ENCODE measurements at places on chromosomes 1 and 21. TPM values are rescaled to one million over a fixed set of nuclear protein-coding genes. Genes with fewer than 3 reads are reported as not detected.

- H3K4me3 ChIP-seq, result no peak overlapping the region
- H3K36me3 ChIP-seq, result no peaks in the 10 kb centered on the region
- H3K27me3 ChIP-seq, result peaks cover 6% of the 10 kb centered on the region
- DNase-seq, result no peak
- H3K27ac ChIP-seq, result no peak overlapping the region
Measured at GRCh38 chr1:17795081-17795809, 40.1 kb downstream of the ACTL8 start.

DNA sequence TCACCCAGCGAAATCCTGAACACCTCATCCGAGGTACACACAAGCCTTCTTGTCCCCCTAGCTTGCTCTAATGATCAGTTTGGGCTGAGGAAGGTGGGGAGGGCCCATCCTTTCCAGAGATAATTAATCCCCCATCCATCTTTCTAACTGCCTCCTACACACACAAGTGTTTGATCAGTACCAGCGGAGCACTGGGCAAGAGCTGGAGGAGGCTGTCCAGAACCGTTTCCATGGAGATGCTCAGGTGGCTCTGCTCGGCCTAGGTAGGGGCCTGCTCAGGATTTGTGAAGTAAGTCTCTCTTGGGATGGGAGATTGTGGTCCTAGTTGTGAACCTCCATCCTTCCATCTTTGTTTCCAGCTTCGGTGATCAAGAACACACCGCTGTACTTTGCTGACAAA, 5.8 kb downstream of the ANXA9 start:
- no peaks in the 10 kb centered on the region for H3K27me3 ChIP-seq
- no peak overlapping the region for H3K27ac ChIP-seq
- H3K4me1 ChIP-seq, result peaks cover 3% of the 10 kb centered on the region
- H3K36me3 ChIP-seq, result no peaks in the 10 kb centered on the region
- DNase-seq, result no peak

- no peaks in the 10 kb centered on the region for H3K4me1 ChIP-seq
- no peaks in the 10 kb centered on the region for H3K36me3 ChIP-seq
- no peak for DNase-seq
- H3K4me3 ChIP-seq, result no peak overlapping the region
Measured at GRCh38 chr1:16720351-16721223, 19.7 kb upstream of the RNU1-4 start.

GRCh38 chr1:26097696-26098095, 13.9 kb upstream of the PDIK1L start:
- peaks cover 43% of the 10 kb centered on the region for H3K27me3 ChIP-seq
- H3K4me1 ChIP-seq, result peaks cover 17% of the 10 kb centered on the region
- DNase-seq, result peak; percentile 45
- H3K4me3 ChIP-seq, result no peak overlapping the region
- H3K36me3 ChIP-seq, result no peaks in the 10 kb centered on the region

DNA sequence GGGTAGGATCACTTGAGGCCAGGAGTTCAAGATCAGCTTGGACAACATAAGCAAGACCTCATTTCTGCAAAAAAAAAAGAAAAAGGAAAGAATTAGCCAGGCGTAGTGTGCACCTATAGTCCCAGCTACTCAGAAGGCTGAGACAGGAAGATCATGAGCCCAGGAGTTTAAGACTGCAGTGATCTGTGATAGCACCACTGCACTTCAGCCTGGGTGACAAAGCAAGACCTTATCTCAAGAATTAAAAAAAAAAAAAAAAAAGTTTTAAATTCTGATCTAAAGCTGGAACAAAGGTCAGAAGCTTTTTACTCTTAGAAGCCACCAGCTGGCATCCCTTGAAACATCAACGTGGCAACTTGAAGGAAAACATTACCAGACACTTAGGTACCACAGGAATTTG, 45.3 kb downstream of the HENMT1 start:
- DNase-seq, result no peak
- no peaks in the 10 kb centered on the region for H3K27me3 ChIP-seq
- peaks cover 2% of the 10 kb centered on the region for H3K4me1 ChIP-seq
- no peak overlapping the region for H3K4me3 ChIP-seq

DNA sequence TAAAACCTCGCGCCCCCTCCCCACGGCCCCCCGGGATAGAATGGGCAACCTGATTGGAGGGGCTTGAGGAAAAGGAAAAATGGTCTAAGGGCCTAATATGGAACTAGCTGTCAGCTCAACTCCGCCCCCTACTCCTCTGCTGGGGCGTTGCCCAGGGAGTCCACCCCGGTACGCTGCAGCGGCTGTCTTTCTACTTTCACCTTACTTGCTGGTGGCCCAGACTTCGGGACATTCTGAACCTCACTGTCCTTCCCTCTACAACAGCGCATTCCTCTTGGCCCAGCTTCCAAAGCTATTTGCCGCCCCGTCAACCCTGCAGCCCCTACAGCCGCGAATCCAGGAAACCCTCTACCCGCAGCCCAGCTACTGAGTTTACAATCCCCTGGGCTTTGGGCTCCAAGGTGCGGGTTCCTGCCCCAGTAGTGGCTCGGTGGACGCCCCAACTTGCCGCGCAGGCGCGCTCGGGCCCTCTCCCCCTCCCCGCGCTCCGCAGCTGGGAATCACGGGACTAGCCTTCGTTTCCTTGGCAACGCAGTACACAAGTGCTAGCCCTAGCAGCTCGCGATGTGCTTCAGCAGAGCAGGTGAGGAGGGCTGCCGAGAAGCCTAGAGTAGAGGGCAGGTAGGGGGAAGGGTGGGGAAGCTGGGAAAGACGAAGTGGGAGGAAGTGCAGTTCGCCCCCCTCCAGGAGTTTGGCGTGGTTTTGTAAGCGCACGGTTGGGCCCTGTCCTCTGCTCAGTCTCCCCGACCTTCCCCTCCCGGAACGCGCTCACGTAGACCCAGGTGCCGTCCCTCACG, 55.6 kb downstream of the CHIA start:
- H3K27ac ChIP-seq, result peak overlapping the region; percentile 55
- H3K4me1 ChIP-seq, result peaks cover 17% of the 10 kb centered on the region
- H3K27me3 ChIP-seq, result no peaks in the 10 kb centered on the region
- H3K4me3 ChIP-seq, result peak overlapping the region; percentile 88
- H3K36me3 ChIP-seq, result no peaks in the 10 kb centered on the region

GRCh38 chr1:36273024-36273423, 33.1 kb upstream of the SH3D21 start:
- DNase-seq, result no peak
- H3K4me1 ChIP-seq, result peaks cover 2% of the 10 kb centered on the region
- H3K36me3 ChIP-seq, result peaks cover 25% of the 10 kb centered on the region
- H3K27ac ChIP-seq, result no peak overlapping the region

- peaks cover 5% of the 10 kb centered on the region for H3K27me3 ChIP-seq
- H3K27ac ChIP-seq, result no peak overlapping the region
- no peak overlapping the region for H3K4me3 ChIP-seq
- no peaks in the 10 kb centered on the region for H3K36me3 ChIP-seq
Measured at GRCh38 chr1:6727535-6727934, 25.9 kb upstream of the DNAJC11 start.

DNA sequence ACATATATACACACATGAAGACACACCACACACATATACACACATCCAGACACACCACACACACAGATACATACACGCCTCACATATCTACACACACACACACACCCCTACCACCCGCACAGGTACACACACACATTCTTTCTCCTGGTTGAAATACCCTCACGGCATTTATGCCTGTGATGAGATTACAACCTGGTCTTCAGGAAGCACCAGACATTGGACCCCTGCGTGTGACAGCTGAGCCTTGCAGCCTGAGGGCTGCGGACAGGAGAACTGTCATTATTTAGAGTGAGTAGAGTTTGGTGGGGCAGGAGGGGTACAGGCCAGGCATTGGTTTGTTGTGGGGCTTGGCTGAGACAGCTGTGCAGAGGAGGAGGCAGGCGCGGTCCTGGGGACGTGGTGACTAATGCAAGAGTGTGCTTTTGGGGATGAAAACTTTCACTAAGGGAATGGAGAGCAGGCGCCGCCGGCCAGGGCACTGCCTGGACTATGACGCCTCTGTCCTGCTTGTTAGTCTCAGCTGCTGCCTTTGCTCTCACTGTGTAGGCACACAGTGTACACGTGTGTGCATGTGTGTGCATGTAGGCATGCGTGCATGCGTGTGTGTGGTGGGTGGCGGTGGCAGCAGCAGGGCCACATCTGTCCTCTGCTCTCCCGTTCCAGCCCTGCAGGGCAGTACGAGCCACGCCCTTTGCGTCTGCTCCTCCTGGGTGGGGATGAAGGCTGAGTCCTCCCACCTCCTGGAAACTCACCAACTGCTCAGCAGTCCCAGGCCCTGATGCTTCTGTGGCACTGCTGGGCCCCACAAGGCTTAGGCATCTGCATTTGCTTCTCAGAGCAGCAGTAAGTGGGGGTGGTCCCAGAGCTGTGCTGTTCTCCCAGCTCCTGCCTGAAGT, 57.6 kb downstream of the SPSB1 start:
- no peaks in the 10 kb centered on the region for H3K36me3 ChIP-seq
- no peaks in the 10 kb centered on the region for H3K4me1 ChIP-seq
- no peak for DNase-seq
- H3K27ac ChIP-seq, result no peak overlapping the region
- H3K4me3 ChIP-seq, result no peak overlapping the region
- H3K27me3 ChIP-seq, result no peaks in the 10 kb centered on the region

- no peak for DNase-seq
- H3K4me3 ChIP-seq, result no peak overlapping the region
- H3K27ac ChIP-seq, result no peak overlapping the region
- no peaks in the 10 kb centered on the region for H3K27me3 ChIP-seq
Measured at GRCh38 chr1:11299225-11299574, 26.2 kb downstream of the UBIAD1 start.

DNA sequence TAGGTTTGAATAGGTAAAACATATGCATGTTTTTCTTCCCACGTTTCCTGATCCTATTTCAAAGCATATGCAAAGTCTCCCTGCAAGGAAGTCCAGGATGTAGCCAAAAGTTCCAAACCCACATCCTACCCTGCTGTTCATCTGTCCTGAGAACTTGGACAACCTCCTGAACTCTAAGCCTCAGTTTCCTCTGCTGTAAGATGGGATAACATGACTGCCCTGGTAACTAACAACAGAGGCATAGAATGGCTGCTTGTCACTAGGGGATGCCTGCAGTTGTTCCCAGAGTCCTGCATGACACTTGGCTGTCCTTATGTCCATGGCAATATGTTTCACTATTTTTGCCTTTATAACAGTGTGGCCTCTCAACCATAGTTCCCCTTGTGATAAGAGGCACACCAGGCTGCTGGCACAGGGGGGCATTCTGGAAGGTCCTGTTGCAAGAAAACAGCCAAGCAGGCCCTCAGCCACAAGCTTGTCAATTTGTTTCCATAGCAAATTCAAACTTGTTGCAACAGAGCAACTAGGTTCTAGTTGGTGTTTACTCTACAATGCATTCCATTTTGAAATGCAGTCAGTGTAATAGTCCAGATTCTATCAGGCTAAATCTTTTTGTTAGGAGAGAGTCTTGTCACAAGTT, 1.5 kb upstream of the HDGF start:
- H3K36me3 ChIP-seq, result peaks cover 14% of the 10 kb centered on the region
- peaks cover 34% of the 10 kb centered on the region for H3K4me1 ChIP-seq
- peak overlapping the region; percentile 93 for H3K27ac ChIP-seq
- H3K4me3 ChIP-seq, result peak overlapping the region; percentile 98
- no peak for DNase-seq

- DNase-seq, result no peak
- H3K27me3 ChIP-seq, result no peaks in the 10 kb centered on the region
- peak overlapping the region; percentile 94 for H3K27ac ChIP-seq
- H3K4me1 ChIP-seq, result peaks cover 50% of the 10 kb centered on the region
- H3K36me3 ChIP-seq, result peaks cover 27% of the 10 kb centered on the region
- peak overlapping the region; percentile 98 for H3K4me3 ChIP-seq
Measured at GRCh38 chr1:52056937-52057231, 789 bp downstream of the BTF3L4 start.

GRCh38 chr1:206469933-206470691, at the start of gene IKBKE:
TSS of gene IKBKE (plus strand) at chr1:206470476. CDS start at chr1:206473228, 2,752 bp downstream.
- peak within 1 kb of the TSS; percentile 91 for H3K4me3 ChIP-seq
- peaks cover 24% of the 10 kb centered on the region for H3K36me3 ChIP-seq
- no peaks in the 10 kb centered on the region for H3K27me3 ChIP-seq
- peak; percentile 84 for DNase-seq
- peaks cover 88% of the 10 kb centered on the region for H3K4me1 ChIP-seq

- H3K36me3 ChIP-seq, result peaks cover 4% of the 10 kb centered on the region
- no peaks in the 10 kb centered on the region for H3K27me3 ChIP-seq
- H3K4me3 ChIP-seq, result no peak overlapping the region
- no peak for DNase-seq
- no peak overlapping the region for H3K27ac ChIP-seq
Measured at GRCh38 chr1:225388372-225388771, 39.5 kb downstream of the LBR start.

DNA sequence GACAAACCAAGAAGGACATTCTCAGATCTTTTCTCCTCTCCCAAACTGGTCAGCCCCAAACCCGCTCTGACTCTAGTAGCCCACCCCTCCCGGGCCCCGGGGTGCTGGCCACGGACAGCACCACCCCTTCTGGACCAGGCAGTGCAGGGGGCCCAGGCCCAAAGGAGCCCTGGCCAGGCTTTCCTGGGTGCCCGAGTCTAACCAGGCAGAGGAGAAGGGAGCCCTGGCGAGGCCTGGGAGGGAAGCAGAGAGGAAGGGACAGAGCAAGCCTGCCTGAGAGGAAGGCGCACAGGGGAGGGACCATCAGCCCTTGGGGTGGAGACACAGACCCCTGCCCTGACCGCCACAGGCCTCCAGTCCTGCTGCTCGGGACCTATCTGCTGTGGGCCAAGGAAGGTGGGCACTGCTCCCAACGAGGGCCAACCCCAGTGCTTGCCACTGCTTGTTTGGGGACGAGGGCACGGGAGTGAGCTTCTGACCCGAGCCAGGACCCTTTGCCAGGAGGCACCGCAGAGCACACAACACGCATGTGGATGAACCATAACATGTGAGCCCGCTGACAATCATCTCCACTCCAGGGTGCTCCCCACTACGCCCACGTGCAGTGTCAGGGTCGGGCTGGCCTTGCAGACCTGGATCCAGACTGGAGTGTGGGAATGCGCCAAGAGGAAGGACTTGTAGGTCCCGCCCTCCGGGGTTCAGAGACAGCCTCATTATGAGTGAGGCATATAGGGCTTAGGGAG, 57.6 kb downstream of the KCNAB2 start:
- no peak overlapping the region for H3K27ac ChIP-seq
- no peaks in the 10 kb centered on the region for H3K4me1 ChIP-seq
- H3K4me3 ChIP-seq, result no peak overlapping the region
- DNase-seq, result no peak

GRCh38 chr21:41898998-41899397, 19.9 kb upstream of the PRDM15 start:
- peaks cover 8% of the 10 kb centered on the region for H3K36me3 ChIP-seq
- peaks cover 54% of the 10 kb centered on the region for H3K4me1 ChIP-seq
- H3K27ac ChIP-seq, result peak overlapping the region; percentile 73

The HAO2 gene
- not detected for total RNA-seq

The INSRR gene
- 0.09 TPM for total RNA-seq

The PLEKHA6 gene
- total RNA-seq, result 0.02 TPM

The PLA2G4A gene
- not detected for total RNA-seq

The PLEKHN1 gene
- 3.9 TPM for total RNA-seq

The SDF4 gene
- total RNA-seq, result 109 TPM

The S100A13 gene
- 6.0 TPM for total RNA-seq
